Sigmoid colon (tissue), 7 donors: ENCODE measurements at places on chromosomes 4 and X. TPM values are rescaled to one million over a fixed set of nuclear protein-coding genes. Genes with fewer than 3 reads are reported as not detected.

Gene FGFR3
- total RNA-seq, result 0.16 TPM

Gene SPIN4
- total RNA-seq, result 6.1 TPM

Gene PRR32
- not detected for total RNA-seq

Gene TLR2
- 10.2 TPM for total RNA-seq

Gene HSD17B13
- 0.27 TPM for total RNA-seq

Gene MAP3K15
- total RNA-seq, result 0.14 TPM

Gene POU4F2
- not detected for total RNA-seq

Gene SMARCA1
- total RNA-seq, result 40.7 TPM

Gene LIAS
- 20.1 TPM for total RNA-seq

Gene TEX13B
- total RNA-seq, result not detected

Gene TRAPPC11
- total RNA-seq, result 47.6 TPM

Gene CC2D2A
- total RNA-seq, result 52.3 TPM

Gene SMC1A
- 32.9 TPM for total RNA-seq

Gene PIR
- 4.5 TPM for total RNA-seq

Gene SPARCL1
- 1,005 TPM for total RNA-seq

Gene C4orf50
- 0.68 TPM for total RNA-seq

DNA sequence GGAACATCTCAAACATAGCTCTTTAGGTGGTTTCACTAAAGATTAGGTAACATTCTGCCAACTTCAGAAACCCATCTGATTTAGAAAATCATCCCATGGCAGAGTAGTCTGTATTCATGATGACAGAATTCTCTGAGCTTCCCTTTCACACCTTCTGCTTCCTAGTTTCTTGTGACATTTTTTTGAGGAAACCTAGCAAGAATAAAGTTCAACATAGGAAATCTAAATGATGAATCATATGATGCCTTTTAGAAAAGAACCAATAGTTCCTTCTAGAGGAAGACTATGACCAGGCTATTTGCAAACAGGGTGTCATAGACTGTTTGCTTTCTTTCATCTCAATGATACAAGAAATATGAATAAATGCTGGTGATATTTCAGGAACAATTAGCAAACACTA is 49.8 kb upstream of the CAMK2D start:
- no peak for DNase-seq
- H3K4me1 ChIP-seq, result no peaks in the 10 kb centered on the region
- H3K36me3 ChIP-seq, result no peaks in the 10 kb centered on the region
- no peak overlapping the region for H3K4me3 ChIP-seq
- no peak overlapping the region for H3K27ac ChIP-seq

DNA sequence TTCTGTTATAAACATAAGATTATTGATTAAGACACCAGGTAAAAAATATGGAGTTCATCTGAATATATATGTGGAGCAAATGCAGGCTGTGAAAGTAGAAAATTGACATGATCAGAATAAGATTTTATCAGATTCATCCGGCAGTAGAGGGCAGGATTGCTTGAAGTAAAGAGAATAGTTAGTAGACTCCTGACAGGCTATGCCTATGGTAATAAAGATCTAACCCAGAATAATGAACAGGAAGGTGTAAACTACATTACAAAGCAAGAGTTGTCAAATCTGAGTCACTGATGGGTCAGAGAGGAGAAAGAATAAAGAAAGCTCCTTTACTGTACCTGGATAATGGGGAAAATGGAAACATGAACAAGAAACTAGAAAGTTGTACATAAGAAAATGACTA is 20.8 kb upstream of the TMEM184C start:
- no peaks in the 10 kb centered on the region for H3K27me3 ChIP-seq
- H3K27ac ChIP-seq, result no peak overlapping the region
- H3K4me1 ChIP-seq, result no peaks in the 10 kb centered on the region
- no peak for DNase-seq

- H3K36me3 ChIP-seq, result no peaks in the 10 kb centered on the region
- H3K27ac ChIP-seq, result no peak overlapping the region
- no peak for DNase-seq
- H3K27me3 ChIP-seq, result no peaks in the 10 kb centered on the region
These were observed 11.8 kb upstream of the ELF2 start for GRCh38 chr4:139188648-139189416.

- H3K27ac ChIP-seq, result peak overlapping the region; percentile 8
- H3K4me3 ChIP-seq, result no peak overlapping the region
- peaks cover 1% of the 10 kb centered on the region for H3K4me1 ChIP-seq
- H3K36me3 ChIP-seq, result peaks cover 24% of the 10 kb centered on the region
- DNase-seq, result no peak
- no peaks in the 10 kb centered on the region for H3K27me3 ChIP-seq
These were observed 78.9 kb downstream of the IRF2 start for GRCh38 chr4:184395451-184395917.

DNA sequence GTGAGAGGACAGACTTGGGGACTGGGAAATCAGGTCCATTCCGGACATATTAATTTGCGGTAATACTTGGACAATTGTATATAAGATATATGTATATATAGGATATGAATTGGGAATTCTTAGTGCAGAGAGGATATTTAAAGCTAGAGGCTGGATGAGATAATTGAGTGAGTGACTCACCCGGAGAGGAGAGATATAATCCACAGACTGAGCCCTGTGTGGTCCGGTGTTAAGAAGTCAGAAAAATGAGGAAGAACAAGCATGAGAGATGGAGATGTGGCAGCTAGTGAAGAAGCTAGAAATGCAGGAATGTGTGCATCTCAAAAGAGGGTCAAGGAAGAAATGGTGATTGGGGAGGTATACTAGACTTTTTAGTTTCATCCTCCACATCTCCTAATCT is 336.2 kb downstream of the SLC7A11 start:
- no peak overlapping the region for H3K27ac ChIP-seq
- H3K4me3 ChIP-seq, result no peak overlapping the region
- no peak for DNase-seq

DNA sequence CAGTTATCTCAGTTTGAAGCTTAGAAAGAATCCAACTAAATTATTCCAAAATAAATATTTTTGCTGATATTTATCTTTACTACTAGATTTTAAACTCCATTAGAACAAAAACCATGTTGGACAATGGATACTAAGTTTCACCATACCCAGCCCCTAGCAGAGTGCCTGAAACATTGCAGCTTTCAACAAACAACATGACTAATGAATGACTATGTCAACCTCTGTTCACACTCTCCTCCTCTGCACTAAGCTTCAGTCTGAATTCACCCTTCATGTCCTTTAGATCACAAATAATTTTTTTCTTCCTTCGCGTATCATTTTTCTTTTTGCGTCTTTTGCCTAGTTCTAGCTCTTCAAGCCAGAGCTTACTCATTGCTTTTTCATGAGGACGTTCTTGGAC is 315.2 kb downstream of the PCDH10 start:
- H3K27ac ChIP-seq, result no peak overlapping the region
- no peaks in the 10 kb centered on the region for H3K27me3 ChIP-seq
- H3K4me3 ChIP-seq, result no peak overlapping the region
- no peak for DNase-seq

DNA sequence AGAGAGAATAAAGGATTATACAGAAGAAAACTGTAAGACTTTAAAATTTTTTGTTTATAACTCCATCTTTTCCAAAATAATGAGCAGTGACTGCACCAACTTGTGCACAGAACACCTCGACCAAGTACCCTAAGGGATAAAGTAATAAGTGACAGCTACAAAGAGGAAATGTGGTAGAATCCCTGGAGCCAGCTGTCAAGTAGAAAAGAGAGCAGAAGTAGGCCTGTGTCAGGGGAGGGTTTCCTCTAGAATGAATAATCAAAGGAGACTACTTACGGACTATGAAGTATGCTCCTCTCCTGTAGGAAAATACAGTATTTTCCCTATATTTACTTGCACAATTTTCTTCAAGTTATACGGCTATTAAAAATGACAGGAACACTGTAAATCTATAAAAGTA is 1.2 kb downstream of the EIF1AX start:
- H3K36me3 ChIP-seq, result no peaks in the 10 kb centered on the region
- no peak for DNase-seq
- H3K27ac ChIP-seq, result peak overlapping the region; percentile 94
- H3K27me3 ChIP-seq, result no peaks in the 10 kb centered on the region
- H3K4me1 ChIP-seq, result no peaks in the 10 kb centered on the region

- no peak overlapping the region for H3K27ac ChIP-seq
- H3K4me1 ChIP-seq, result no peaks in the 10 kb centered on the region
- H3K4me3 ChIP-seq, result no peak overlapping the region
- H3K27me3 ChIP-seq, result no peaks in the 10 kb centered on the region
- H3K36me3 ChIP-seq, result no peaks in the 10 kb centered on the region
These were observed 300.6 kb upstream of the SPANXN1 start for GRCh38 chrX:144946666-144947065.

DNA sequence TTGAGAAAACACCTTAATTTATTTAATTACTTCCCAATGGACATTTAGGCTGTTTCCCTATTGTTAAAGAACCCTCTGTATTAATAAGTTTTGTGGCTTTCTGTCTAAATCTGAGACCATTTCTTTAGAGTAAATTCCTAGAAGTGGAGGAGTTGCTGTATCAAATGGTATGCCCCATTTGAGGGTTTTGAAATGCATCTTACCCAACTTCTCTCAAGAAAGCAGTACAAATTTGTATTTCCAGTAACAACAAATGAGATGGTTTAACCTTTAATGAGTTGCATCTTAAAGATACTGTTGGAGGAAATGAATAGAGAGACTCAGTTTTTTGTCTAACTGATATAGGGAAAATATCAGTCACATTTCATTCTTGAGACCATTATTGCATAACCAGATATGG is 70.5 kb upstream of the CBLL2 start:
- no peaks in the 10 kb centered on the region for H3K27me3 ChIP-seq
- H3K36me3 ChIP-seq, result no peaks in the 10 kb centered on the region
- no peak overlapping the region for H3K27ac ChIP-seq
- no peak overlapping the region for H3K4me3 ChIP-seq

- DNase-seq, result no peak
- H3K27ac ChIP-seq, result no peak overlapping the region
- H3K4me3 ChIP-seq, result no peak overlapping the region
- no peaks in the 10 kb centered on the region for H3K36me3 ChIP-seq
- no peaks in the 10 kb centered on the region for H3K4me1 ChIP-seq
- H3K27me3 ChIP-seq, result no peaks in the 10 kb centered on the region
These were observed 346.1 kb downstream of the GRXCR1 start for GRCh38 chr4:43238585-43238984.

DNA sequence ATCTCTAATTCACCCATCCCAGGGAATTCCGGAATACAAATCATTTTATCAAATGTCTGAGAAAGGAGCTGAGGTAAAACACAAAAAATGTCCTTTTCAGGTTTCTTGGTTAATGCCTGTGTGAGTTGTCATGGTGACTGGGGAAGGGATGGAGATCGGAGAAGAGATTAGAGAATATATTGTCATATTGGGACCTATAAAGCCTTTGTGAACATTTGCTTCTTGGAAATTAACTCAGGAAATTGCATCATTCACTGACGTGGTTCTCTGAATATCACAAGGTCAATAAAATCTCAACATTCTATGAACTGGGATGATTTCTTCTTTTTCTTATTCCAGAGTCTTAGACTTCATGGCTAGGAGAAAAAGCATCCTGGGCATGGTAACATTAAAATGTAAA is 174.8 kb upstream of the GLRA2 start:
- no peaks in the 10 kb centered on the region for H3K4me1 ChIP-seq
- no peak overlapping the region for H3K27ac ChIP-seq
- no peak overlapping the region for H3K4me3 ChIP-seq
- no peaks in the 10 kb centered on the region for H3K27me3 ChIP-seq
- DNase-seq, result no peak
- H3K36me3 ChIP-seq, result no peaks in the 10 kb centered on the region

DNA sequence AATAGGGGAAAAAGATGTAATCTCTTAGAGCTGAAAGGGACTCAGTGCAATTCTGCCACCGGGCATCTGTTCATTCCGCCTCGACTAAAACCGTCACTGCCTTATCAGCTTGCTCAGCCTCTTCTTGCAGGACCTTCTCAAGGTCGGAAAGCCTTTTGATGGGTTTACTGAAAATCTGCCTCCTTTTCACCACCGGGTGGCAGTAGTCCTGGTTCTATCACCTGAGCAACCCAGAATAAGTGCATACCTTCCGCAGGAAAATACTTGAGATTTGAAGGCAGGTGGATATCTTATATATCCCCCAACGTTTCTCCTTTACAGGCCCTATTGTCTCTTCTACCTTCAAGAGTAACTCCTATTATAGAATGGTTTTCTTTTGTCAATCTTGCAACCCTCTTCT is 103.4 kb upstream of the PAK3 start:
- H3K4me1 ChIP-seq, result no peaks in the 10 kb centered on the region
- DNase-seq, result no peak
- no peaks in the 10 kb centered on the region for H3K36me3 ChIP-seq
- H3K4me3 ChIP-seq, result no peak overlapping the region
- no peak overlapping the region for H3K27ac ChIP-seq

DNA sequence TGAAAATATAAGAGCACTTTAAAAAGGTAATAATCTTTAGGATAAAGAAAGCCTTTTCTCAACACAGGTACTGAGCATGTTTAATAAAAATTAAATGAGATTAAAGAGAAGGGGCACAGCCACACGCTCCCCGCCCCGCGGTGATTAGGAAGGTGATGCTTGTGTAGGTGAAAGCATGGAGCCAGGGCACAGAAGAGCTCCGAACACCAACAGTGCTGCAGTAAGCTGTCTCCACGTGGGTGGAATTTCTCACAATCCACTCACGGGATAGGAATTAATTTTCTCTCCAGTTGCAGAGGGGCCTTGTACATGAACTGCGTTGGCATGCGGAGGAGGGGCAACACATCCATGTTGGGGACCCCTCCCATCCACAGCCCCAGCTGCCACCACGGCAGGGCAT is 27.0 kb downstream of the DCTD start:
- peaks cover 13% of the 10 kb centered on the region for H3K4me1 ChIP-seq
- no peak overlapping the region for H3K4me3 ChIP-seq
- peaks cover 31% of the 10 kb centered on the region for H3K36me3 ChIP-seq

- H3K4me3 ChIP-seq, result no peak overlapping the region
- no peaks in the 10 kb centered on the region for H3K27me3 ChIP-seq
- no peaks in the 10 kb centered on the region for H3K36me3 ChIP-seq
- H3K27ac ChIP-seq, result no peak overlapping the region
These were observed 1180.2 kb upstream of the ADGRL3 start for GRCh38 chr4:60019946-60020345.

GRCh38 chr4:181991369-181992108 is 251.7 kb upstream of the TENM3 start:
- H3K27me3 ChIP-seq, result no peaks in the 10 kb centered on the region
- no peaks in the 10 kb centered on the region for H3K4me1 ChIP-seq
- H3K4me3 ChIP-seq, result no peak overlapping the region
- H3K36me3 ChIP-seq, result no peaks in the 10 kb centered on the region
- no peak overlapping the region for H3K27ac ChIP-seq
- DNase-seq, result no peak
